Activated T-cell treated with anti-CD3 and anti-CD28 coated beads, Interleukin-2, amount 50 U/mL, for 4 hours (primary cell): ENCODE measurements at places on chromosomes 2 and 18.

GRCh38 chr2:11925295-11926066 is 179.0 kb downstream of the LPIN1 start:
- DNase-seq, result no peak

DNA sequence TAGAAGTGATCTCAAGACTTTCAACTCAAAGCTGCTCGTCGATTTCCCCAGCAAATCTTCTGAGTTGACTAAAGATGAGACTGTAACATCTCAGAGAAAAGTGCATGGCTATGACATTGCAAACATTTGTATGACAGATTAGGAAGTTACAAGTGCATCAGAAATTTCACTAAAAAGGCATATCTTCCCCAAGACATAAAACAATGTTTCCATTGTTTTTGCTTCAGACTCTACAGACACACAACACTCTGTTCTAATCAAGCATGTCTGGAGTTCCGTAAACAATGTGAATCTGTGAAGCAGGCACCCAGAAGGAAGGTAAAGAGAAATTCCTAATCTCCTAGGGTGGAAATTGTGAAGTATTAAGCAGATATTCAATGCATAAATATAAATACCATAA is 144.6 kb upstream of the LYPD1 start:
- DNase-seq, result no peak

DNA sequence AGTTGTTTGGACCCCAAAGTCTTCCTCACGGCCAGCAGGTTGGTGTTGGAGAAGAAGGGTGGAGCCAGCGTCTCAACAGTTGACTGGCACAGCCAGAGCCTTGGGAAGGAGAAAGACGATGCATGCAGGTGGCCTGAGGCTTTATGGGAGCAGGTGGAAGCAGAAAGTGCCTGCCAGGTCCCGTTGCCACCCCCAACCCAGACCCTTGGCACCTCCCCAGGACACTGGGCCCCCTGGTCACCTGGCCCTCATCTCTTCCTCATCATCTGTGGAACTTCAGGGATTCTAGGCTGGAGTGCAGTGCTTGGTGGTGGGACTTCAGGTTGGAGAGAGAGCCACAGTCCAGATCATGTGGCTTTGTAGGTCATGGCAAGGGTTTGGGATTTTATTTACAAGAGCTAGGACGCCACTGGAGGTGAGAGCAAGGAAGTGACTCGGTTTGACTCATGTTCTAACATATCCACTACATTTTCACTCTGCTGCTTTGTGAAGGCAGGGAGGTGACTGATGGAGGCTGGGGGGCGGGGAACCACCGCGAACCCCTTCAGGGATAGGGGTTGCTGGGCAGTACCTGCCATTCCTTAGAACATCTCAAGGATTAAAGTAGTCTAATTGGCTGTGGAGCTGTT is 62.5 kb upstream of the B3GNT7 start:
- DNase-seq, result no peak

- DNase-seq, result no peak
Measured at GRCh38 chr2:50215736-50216135, 816.2 kb downstream of the NRXN1 start.

- no peak for DNase-seq
Measured at GRCh38 chr2:105660489-105660888, 84.2 kb upstream of the NCK2 start.

GRCh38 chr18:3794537-3795348 is 344.8 kb downstream of the TGIF1 start:
- no peak for DNase-seq

- DNase-seq, result no peak
Measured at GRCh38 chr18:10896851-10897250, 252.5 kb downstream of the PIEZO2 start.
